ENCODE measurements at places on chromosomes 11 and 22.

DNA sequence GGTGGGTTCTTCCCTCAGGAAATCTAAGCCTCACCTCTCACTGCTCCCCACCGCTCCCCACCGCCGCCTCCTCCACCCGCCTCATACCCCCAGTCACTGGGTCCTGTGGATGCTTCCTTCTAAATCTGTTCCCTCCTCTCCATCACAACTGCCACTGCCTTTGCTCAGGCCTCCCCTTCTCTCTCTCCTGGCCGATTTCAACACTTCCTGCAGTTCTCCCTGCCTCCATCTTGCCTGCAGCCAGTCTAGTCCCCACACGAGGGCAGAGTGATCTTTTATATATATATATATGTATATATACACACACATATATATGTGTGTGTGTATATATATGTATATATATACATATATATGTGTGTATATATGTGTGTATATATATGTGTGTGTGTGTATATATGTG, 27.8 kb downstream of the CREB3L1 start:
- no peak for DNase-seq

DNA sequence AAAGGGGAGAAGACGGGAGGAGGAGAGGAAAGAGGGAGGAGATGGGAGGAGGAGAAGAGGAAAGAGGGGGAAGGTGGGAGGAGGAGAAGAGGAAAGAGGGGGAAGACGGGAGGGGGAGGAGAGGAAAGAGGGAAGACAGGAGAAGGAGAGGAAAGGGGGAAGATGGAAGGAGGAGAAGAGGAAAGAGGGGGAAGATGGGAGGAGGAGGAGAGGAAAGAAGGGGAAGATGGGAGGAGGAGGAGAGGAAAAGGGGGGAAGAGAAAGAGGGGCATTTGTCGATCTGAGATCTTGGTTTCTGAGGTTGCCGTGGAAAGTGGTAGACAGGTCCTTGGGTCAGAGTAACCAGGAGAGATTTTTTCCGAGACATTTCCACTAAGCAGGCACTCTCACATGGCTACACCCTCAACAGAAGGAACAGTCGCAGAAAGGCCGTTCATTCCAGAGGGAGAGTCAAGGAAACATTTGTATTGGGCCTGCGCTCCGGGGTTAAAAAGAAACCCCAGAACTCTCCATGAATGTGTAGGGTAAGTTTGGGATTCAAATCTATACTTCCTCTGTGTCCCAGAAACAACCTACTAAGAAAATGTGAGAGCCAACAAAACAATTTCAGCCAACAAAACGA, 39.8 kb upstream of the CARS1 start:
- DNase-seq = no peak

DNA sequence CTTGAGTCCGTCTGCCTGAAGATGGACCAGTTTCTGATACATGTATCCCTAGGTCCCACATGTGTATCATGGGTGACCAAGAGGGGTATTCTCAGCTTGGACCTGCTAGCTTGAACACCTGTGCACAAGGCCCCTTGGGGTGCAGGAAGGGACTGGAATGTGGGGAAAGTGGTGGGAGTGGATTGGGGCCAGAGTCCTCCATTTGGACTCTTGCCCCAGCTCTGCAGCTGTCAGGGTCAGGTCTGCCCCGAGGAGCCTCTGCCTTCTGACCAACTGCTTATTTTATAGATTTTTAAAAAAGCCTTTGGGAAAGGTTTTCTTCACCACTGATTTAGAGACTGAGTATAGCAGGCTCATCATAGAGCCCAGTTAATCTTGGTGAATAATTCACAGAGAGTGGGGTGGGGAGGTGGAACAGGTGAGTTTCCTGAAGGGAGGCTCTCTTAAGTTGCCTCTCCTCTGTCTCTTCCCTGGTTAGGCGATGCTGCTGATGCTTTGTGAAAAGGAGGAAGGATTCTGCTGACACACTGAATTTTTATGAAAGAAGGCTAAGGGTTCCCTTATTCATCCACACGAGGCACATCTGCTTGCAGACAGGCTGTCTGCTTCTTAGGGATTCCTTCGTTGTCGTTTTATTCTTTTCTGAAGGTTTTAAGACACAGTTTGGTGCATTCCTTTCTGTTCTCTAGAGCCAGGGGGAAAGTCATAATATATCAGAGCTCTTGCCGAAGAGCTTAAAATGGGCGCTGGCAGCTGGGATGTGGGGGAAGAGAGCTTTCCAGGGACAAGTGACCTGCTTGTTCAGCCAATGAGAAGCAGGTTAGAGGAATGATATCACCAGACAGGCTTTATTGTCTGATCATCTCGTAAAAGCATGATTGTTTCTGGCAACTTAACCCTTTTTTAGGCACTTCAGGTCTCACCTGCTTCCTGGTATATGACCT, 19.9 kb downstream of the TRIM44 start:
- DNase-seq = no peak

DNA sequence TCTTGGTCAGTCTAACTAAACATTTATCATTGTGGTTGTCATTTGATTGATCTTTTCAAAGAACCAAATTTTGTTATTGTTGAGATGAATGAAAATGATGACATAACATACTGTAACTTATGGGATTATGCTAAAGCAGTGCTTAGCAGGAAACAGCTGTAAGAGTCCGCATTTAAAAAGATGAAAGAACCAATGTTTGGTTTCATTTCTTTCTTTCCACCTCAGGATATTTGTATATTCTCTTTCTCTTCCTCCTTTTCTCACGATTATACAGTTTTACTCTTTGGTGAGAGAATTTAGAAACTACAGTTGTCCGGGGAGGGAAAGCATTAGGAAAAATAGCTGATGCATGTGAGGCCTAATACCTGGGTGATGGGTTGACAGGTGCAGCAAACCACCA, 23.1 kb downstream of the PIH1D2 start:
- no peak for DNase-seq

- DNase-seq = no peak
Measured at GRCh38 chr11:124745270-124745834, 5.6 kb downstream of the NRGN start.

- no peak for DNase-seq
Measured at GRCh38 chr11:78192911-78193351, 4.2 kb downstream of the USP35 start.

- no peak for DNase-seq
Measured at GRCh38 chr11:113373306-113373705, 14.3 kb upstream of the ANKK1 start.

DNA sequence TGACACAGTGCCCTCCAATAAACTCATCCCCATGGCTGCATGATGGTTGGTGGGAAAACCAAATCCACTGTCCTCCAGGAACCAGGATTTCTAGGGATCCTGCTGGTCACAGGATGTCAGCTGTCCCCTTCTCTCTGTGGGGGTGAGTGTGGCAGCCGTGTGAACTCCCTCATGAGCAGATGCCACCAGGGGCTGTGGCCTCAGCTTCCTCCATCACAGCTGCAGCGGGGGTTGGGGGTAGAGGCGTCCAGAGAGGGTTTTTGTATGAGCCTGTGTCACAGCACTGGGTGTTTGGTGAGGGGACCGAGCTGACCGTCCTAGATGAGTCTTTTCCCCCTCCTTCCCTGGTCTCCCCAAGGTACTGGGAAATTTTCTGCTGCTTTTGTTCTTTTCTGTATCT, 26.4 kb downstream of the IGLL5 start:
- no peak for DNase-seq

DNA sequence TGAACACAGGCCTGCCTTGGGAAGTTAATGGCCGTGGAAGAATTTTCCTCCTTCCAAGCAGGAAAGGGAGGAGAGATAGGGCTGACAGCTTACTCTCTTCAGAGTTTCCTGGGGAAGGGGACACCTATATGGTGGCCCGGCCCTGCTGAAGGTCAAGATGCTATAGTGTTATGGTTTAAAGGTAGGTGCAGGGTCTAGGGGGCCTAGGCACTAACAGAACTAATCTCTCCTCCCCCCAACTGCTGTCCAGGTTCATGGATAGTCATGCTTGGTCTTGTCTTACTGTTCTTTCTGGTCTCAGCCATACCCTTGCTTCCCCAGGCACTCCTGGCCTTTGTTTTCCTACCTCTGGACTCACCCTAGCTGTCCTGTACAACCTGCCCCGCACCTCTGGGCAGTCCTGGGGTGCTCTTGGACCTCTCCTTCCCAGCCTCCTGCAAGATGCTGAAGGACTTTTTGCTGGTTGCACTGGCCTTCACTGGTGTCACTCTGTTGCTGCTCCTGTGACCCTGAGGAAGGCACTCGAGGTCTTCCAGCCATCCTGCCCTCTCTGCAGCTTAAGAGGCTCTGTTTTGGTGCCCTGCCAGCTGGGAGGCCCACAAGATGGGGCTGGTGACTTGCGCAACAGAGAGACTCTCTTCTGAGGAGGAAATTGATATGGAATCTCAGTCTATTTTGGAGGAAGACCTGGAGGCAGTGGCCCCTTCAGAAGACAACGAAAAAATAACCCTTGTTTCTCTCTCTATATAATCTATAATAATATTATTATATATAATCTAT, 17.9 kb downstream of the SEC14L3 start:
- no peak for DNase-seq

GRCh38 chr11:8034604-8035190, 46.3 kb upstream of the TUB start:
- DNase-seq = no peak

DNA sequence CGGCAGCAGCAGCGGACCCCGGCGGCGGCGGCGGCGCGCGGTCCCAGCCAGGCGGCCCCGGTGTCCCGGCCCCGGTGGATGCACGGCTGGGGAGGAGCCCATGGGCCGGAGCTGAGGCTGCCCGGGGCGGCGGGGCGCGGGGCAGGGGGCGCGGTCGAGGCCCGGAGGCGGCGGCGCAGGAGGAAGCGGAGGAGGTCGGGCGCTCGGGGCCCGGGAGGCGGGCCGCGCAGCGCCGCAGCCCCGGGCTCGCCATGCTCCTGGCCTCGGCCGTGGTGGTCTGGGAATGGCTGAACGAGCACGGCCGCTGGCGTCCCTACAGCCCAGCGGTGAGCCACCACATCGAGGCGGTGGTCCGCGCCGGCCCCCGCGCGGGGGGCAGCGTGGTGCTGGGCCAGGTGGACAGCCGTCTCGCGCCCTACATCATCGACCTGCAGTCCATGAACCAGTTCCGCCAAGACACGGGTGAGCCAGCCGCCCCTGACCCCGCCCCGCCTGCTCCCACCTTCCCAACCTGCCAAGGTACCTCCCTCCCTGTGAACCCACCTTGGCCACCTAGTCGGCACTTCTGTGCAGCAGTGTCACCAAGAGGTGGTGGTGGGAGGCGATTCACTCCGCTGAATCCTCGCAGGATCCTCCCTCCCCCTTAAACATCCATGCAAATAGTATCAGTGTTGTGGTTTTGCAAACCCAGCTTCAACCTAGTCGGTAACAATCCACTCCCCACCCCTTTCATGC, 580 bp downstream of the DTX4 start:
- peak; percentile 32 for DNase-seq

DNA sequence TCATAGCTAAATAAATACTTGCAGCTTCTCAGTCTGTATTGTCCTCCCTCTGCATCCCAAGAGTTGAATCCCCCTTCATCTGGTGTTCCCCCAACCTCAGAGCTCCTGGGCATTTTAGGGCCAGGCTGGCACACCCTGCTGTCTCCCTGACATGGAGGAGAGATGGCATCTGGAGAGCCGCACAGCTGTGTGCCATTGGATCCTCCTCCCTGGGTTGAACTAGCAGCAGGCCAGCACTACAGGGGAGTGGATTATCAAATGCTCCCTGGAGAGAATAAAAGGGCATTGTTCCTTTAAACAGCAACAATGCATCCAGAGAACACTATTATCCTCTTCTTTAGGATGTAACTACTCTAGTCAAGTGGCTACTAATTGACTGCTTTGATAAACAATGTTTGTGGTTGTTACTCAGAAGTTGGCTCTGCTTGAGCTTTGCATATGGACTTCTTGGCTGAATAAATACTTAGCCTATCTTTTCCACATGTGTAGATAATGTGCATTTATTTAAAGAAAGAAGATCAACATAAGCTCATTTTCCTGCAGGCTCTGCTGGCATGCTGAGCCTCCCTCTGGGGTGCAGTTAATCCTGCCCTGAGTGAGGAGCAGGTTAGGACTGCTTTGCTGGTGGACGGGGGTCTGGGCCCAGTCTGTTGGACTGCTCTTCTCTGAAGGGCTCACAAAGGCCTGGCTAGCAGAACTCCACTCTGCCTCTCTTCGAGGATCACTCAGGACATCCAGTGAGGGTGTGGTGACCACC, 897.2 kb downstream of the TBC1D22A start:
- DNase-seq = no peak

DNA sequence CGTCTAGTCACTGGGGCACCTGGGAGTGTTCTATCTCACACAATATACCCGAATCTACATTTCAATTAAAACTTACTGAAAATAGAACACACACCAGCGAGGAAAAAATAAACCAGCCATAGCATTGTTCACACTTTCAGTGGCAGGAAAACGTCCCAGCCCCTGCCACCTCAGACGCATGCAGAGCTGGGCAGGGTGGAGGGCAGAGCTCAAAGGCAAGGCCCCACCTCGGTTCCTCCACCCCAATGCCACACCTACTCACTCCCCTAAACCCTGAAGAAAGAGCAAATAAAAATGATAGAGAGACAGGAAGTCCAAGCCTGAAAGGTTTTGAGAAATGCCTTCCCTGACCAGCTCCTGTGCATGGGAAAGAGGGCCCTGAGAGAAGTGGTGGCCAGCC, 14.8 kb downstream of the B3GNT6 start:
- DNase-seq = no peak

GRCh38 chr11:64656862-64657261, 65.8 kb downstream of the SLC22A12 start:
- no peak for DNase-seq

- DNase-seq = no peak
Measured at GRCh38 chr22:36387709-36387958, 133 bp downstream of the MYH9 start.

DNA sequence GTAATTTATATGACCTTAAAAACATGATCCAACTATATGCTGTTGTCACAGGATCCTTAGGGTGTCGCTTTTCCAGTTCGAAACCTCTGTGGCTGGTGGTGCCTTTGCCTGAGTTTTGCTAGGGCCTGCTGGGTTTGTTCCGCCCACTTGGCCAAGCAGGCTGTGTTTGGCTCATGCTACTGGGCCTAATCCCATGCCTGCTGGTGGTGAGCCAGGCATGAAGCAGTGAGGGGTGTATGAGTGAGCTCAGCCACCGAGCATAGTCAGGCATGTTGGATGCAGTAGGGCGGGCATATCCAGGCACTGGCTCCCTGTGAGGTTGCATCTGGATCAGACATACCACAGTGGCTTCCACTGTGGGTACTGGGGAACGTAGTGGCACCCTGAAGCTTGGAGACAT, 16.3 kb downstream of the NPAT start:
- DNase-seq = no peak

DNA sequence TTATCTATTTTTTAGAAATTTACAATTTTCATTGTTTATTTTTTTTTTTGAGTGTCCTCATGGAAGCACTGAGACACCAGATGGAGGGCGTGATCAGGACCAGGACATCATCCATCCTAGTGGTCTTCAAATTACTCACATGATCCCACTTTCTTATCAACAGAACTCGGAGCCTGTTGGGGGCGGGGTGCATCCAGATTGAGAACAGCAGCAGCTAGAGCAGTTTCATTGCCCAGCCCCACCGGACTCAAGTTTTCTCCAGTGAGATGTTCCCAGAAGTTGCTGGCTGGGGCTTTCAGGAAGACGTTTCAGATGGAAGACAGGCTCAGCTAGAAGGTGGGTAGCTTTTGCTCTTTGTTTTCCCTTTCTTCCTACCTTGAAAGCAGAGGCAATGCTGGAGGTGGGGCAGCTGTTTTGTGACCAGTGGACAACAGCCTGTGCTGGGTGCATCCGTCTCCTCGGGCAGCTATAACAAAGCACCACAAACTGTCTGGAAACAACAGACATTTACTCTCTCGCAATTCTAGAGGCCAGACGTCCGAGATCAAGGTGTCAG, 562.1 kb downstream of the TBC1D22A start:
- DNase-seq = no peak

- DNase-seq = peak; percentile 78
Measured at GRCh38 chr11:3037040-3037944, 19.9 kb downstream of the CARS1 start.

- no peak for DNase-seq
Measured at GRCh38 chr11:110425751-110426545, 3.8 kb upstream of the FDX1 start.
